WERI-Rb-1 (cell line): ENCODE measurements at places on chromosomes 16 and 17.
A peak's percentile ranks its signal among the peaks of the same experiment; 100 is the strongest.

DNA sequence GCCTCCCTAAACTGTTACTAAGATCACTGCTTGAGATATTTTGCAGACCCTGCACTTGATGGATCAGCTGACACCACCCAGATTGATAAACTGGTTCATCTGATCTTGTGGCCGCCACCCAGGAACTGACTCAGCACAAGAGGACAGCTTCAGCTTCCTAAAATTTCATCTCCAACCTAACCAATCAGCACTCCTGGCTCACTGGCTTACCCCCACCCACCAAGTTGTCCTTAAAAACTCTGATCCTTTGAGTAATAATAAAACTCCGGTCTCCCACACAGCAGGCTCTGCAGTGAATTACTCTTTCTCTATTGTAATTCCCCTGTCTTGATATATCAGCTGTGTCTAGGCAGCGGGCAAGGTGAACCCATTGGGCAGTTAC lies 174.8 kb downstream of the UTP18 start:
- DNase-seq = no peak

- no peak for DNase-seq
Measured at GRCh38 chr16:77594799-77595596, 127.3 kb upstream of the NUDT7 start.

- DNase-seq = no peak
Measured at GRCh38 chr17:72189768-72190593, 69.2 kb downstream of the SOX9 start.

DNA sequence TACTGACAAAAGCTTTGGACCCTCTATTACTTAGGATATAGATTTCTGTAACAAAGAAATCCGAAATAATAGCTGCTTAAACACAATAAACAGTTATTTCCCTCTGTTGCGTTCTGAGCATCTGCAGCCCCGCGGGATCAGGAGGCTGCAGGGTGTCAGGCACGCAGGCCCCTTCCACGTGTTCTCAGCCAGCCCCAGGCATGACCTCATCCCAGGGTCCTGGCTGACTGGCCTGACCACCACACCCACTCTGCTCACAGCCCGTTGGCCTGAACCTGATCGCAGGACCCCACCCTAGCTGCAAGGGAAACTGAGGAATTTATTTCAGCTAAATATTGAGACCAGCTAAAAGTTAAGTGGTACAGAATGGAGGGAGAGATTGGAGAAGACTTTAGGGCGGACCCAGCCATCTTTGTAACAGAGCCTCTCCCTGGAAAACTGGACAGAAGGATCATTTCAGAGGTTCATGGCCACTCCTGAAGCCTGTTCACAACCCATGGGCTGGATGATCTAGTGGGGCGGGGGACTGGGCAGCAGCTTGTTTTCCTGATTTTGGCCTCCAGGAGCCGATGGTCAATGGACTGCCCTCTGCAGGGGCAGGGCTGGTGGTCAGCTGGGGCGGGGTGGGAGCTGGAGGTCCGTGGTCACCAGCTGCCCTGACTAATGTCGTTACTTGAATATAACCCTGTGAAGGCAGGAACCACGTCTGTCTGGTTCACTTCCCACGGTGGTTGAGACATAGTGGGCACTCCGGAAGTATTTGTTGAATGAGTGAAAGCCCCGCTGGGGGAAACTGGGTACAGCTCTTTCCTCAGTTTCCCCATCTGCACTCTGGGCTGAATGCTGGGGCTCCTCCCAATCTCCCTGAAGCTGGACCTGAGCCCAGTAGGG lies 10.9 kb downstream of the CETP start:
- DNase-seq = no peak

GRCh38 chr17:57256708-57257112 lies 387 bp downstream of the MSI2 start:
- DNase-seq = peak; percentile 36

- DNase-seq = no peak
Measured at GRCh38 chr16:51884773-51885172, 662.2 kb downstream of the TOX3 start.

DNA sequence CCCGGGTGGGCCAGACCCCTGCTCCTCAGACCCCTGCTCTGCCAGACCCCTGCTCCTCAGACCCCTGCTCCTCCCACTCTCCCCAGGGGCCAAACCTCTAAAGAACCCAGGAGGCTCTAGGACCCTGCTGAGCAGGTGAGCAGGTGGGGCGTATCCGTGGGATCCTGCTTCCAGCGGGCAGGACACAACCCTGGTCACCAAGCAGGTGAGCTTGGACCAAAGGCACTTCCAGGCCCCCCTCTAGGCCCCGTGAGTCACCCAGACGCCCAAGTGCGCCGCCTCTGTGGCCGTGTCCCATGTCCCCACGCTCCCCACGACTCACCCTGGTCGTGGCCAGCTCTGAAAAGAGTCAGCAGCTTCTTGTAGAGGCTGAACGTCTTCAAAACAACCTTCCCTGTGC lies 5.0 kb downstream of the CYBC1 start:
- DNase-seq = no peak

GRCh38 chr17:71071837-71072236 lies 902.5 kb downstream of the KCNJ2 start:
- DNase-seq = no peak

DNA sequence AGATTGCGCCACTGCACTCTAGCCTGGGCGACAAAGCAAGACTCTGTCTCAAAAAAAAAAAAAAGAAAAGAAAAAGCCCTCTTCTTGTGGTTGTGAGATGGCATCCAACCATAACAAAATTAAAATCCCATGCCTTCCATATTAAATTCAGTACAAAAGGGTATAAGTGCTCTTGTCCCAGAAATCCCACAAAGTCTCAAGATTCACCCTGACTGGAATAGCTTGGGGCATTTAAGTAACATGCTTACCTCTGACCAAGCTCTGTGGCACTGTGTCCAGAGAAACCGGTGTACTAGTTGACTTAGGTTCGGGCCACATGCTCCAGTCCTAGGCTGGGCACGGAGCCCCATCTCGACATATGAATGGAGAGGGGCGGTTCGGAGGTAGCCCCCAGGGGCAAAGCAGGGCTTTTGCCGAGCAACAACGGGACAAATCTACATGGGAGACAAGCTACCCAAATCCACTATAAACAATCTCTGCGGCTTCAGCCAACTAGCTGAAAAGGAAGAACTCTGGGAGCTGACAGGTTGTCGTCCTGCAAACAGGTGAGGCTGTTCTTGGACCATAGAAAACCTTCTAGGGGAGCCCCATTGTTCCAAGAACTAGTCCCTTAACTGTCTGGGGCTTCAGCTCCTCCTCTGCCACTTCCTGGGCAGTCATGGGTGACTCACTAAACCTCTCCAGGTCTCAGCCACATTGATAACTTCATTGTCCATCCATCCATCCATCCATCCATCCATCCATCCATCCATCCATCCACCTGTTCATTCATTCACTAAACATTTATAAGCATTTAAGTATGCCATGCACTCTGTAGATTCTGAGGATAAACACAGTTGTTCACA lies 10.3 kb upstream of the IL4R start:
- DNase-seq = no peak
